ENCODE measurements at places on chromosomes 1 and 21.

DNA sequence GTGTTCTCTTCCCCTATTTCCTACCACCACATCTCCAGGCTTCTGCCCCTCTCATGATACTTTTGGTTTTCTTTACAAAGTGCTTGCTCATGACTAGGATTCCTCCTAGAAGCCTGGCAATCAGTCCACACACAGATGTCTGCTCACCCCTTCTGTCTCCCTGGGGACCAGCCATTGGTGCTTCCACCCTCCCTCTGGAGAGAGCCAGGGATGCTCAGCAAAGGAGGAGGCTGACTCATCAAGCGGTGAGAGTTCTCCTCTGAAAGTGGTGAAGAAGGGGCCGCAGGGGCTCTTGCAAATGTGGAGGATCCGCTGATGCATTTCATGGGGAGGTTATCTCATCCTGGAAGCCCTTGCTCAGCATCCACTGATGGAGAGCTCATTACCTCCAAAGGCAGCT lies 14.5 kb downstream of the NT5C1A start:
- no peak for DNase-seq

- DNase-seq = no peak
Observed at GRCh38 chr1:203126866-203127665, 460 bp upstream of the ADORA1 start.

GRCh38 chr21:27532076-27532475 lies 565.2 kb upstream of the ADAMTS5 start:
- peak; percentile 17 for DNase-seq

- DNase-seq = no peak
Observed at GRCh38 chr1:84245563-84245962, 55.9 kb upstream of the SAMD13 start.

GRCh38 chr1:2199042-2199810 lies 4.7 kb upstream of the FAAP20 start:
- DNase-seq = no peak

DNA sequence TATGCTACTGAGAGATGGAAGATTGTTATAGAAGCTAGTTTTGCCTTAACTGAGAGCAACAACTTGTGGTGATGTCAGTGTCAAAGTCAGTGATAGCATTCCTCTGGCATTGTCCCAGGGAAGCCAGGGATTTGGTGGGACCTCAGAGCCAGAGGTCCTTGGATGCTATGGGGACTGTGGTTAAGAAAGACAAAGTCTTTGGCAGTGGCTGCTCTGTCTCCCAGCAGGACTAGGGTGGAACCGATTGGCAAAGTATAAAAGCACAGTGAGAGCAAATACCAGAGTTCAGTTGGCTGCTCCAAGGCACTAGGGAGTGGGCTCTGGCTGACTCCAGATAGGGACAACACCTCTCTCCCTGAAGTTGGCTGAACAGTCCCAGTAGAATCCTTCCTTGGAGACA lies 104.8 kb downstream of the GDAP2 start:
- no peak for DNase-seq

DNA sequence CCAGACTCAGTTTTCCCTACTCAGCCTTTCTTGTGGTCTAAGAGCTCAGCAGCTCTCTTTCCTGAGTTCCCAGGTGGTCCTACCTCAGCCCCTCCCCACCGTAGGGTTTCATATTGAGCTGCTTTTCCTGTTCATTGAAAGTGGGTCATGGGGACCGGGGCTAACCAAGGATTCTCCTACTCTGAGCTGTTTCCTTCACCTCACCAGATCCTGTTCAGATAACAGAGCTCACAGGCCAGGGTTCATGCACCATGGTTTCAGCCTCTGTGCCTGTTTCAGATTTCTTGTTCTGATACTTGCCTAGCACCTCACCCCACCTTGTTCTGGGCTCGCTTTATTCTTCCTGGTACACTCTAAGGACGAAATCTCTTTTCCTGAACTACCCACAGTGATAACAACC lies 8.5 kb downstream of the UBQLN4 start:
- no peak for DNase-seq
